GM06990 (cell line): ENCODE measurements at places on chromosomes 5 and 9.

DNA sequence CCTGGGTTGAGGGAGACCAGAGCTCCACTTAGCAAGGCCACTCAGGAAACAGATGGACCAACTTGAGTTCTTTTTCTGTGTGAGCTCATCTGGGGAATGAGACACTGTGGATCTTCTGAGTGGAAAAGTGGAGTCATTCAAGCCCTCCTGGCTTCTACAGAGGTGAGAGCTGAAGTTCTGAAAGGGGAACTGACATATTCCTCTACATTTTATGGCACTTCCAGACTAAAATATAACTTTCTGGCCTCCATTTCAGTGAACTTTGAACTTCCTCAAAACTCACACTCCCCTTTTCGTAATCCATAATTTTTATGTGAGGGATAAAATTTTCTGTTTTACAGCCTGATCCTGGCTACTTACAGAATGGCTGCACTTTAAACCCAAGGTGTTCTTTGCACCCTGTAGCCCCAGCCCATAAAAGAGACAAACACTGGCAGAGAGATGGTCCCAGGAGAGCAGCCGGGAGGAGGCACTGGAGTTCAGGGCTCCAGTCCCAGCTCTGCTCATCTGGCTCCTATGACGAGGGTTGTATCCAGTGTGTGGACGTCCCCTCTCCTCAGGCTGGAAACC, 10.8 kb downstream of the SPAAR start:
- DNase-seq, result no peak

GRCh38 chr5:179212870-179213269, 132.4 kb downstream of the ADAMTS2 start:
- DNase-seq, result no peak

- no peak for DNase-seq
Measured at GRCh38 chr5:33490071-33490665, 49.4 kb downstream of the TARS1 start.

- no peak for DNase-seq
Measured at GRCh38 chr5:132233081-132233480, 5.4 kb upstream of the P4HA2 start.

DNA sequence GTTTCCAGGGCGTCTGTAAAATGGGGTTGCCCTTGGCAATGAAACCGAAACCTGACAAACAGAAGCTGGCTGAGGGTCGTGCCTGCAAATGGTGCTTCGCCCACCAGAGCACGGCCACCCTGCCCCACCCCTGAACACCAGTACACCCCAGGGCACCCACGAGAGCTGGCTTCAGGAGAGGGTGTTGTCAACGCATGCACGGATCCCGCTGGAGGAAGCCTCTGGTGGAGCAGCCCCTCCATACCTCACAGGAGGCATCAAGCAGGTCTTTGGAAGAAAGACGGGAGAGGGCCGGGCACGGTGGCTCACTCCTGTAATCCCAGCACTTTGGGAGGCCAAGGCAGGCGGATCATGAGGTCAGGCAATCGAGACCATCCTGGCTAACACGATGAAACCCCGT, 8.6 kb downstream of the SLC6A3 start:
- DNase-seq, result no peak

- peak; percentile 23 for DNase-seq
Measured at GRCh38 chr9:105127863-105128220, 116.6 kb upstream of the SLC44A1 start.

DNA sequence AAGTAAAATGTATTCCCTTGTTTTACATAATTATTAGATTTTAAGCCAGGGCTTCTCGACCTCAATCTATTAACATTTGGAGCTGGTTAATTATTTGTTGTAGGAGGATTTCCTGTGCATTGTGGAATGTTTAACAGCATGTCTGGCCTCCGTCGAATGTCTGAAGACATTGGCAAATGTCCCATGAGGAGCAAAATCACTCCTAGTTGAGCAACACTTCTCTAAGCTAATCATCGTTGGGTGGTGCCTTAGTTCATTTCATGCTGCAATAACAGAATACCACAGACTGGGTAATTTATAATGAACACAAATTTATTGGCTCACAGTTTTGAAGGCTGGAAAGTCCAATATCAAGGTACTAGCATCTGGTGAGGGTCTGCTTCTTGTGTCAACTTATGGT, 13.4 kb upstream of the VPS13A start:
- no peak for DNase-seq

- DNase-seq, result peak; percentile 61
Measured at GRCh38 chr5:154242964-154243376, 52.4 kb downstream of the GALNT10 start.

DNA sequence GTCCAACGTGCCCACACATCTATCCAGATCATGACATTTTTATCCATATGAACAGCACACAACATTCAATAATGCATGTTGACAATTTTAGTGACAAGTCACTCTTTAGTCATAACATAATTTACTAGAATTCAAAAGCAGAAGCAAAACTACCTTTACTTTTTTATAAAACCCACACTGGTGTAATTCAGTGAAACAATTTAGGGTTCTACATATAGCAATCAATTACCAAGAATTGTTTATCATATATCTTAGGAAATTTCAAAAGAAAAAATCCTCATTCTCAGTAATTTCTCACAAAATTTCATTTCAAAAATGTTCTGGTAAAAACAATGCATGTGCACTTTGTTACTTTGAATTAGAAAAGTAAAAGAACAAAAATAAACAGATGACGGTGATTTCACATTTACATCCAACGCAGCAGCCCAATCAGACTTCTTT, 12.6 kb downstream of the AUH start:
- DNase-seq, result no peak

DNA sequence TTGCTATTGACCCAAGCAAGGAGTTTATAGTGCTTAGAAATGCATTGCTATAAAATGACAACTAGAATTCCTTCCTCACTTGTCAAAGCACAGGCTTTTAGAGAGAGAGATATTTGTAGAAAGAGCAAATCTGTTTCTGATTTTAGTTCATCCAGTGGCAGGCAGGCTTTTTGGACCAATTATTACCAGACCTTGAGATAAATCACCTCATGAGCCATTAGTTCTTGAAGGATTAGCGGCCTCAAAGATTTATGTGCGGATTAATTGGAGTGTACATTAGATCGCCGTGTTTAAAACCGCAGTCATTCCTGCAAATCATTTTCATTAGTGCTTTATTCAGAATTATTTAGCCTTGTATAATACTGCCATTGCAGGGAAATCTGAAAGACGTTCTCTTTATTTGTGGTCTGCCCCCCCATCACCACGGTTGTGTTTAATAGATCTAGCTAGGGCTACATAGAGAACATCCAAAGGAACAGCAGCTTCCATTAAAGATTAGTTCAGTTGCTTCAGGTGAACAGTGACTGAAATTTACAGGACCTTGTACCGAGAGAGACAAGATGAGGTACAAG, 28.8 kb upstream of the TJP2 start:
- no peak for DNase-seq

DNA sequence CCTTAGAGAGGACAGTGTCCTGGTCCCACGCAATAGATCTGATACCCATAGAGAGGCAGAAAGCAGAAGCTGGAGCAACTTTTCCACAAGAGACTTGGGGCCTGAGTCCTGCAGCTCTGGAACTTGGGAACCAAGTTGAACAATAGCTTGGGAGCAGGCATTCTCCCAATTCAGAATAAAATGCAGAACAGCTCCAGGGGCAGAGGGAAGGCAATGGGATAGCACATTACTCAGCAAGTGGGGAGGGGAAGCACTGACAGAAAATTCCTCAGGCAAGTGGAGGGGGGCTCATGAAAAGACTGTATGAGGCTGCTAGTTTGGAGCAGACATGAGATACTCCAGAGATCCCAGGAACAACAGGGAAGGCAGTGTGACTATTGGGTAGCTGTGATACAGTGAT, 513.6 kb downstream of the HINT1 start:
- no peak for DNase-seq

DNA sequence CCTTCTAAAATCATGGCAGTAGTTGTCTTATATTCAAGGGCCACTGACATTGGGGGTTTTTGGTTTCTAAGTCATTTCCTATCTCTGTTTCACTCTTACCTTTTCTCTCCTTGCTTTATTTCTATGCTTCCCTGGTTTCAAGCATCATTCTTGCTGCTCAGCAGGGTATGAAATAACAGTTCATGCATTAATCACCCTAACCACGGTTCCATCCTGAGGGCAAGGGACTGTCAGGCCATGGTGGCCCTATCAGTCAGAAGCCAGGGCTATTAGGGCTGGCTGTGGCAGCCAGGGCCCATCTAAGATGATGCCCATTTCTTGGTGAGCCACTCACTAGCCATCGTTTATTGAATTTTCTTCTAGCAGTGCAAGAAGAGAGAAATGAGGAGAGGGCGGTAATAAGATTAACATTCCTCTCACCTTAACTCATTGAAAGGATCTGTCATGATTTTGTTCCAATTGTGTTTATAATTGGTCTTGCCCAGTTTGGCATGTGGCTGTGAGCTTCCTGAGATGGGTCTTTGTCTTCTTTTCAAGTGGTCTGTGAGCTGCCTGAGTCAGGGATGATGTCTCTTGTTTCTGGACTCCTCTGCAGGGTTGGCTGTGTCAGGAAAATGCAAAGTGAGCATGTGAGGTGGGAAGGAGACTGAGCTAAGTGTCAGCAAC, 45.2 kb downstream of the CYSTM1 start:
- DNase-seq, result peak; percentile 40

DNA sequence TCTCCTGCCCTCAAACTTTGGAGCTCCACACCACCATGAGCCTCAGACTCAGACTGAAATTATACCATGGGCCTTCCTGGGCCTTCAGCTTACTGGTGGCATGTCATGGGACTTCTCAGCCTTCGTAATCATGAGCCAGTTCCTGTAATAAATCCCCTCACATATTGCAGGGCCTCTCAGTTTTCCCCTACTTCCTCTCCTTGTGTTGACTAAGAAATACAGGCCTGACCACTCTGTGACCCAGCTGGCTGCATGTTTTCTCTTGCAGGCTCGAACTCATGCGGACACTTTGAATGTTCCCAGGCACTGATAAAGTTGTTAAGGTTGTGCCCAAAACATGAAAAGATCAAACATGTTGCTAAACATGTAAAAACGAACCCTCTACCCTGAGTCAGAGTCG, 26.2 kb upstream of the SHC3 start:
- DNase-seq, result no peak

DNA sequence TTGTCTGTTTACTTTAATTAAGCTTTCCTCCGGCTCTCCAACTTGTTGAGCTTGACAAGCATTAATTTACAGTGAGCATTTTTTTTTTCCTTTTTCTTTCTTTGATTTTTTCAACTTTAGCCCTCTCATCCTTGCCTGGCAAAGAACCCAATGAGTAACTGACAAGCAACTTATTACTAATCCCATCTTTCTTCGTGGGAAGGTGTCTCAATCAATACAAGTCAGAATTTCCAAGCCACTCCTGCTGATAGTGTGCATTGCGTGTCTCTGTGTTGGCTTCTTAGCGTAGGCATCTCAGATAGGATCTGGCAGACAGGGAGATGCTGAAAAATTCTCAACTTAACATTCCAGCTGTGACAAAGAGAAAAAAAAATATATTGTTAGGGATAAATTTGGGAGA, 527.7 kb upstream of the WWC1 start:
- DNase-seq, result no peak
